ENCODE measurements at places on chromosomes 1 and 21.

DNA sequence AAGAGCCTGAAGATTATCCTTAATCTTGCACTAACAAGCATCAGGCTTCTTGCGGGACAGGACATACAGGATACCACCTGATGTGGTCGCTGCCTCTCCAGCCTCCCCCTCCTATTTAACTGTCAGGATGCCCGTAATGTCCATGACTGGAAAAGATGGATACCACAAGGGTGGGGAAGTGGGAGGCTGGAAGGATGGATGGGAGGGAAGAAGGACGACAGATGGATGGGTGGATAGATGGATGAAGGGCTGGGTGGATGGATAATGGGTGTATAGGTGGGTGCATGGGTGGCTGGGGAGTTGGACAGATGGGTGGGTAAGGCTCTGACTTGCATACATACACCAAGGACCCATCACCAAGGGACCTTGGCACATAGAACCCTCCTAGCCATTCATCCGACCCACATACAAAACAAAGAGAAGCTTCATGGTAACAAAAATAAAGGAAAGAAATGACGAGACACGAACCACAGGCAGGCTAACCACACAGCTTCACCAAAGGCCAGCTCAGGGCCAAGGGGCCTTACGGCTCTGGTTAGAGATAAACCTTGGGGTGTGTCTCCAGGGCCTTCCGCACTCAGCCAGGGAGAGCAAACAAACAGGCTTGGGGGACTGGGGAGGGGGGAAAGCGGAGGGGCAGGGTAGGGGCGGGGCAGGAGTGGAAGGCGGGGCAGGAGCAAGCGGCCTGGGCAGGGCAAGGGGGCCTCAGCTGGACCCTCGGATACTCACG lies 50.5 kb downstream of the HSPG2 start:
- DNase-seq, result no peak

- no peak for DNase-seq
Observed at GRCh38 chr1:185694081-185694480, 40.1 kb upstream of the HMCN1 start.

GRCh38 chr1:150151291-150152181 lies 1.8 kb downstream of the PLEKHO1 start:
- no peak for DNase-seq

- no peak for DNase-seq
Observed at GRCh38 chr1:149916898-149917252, 769 bp downstream of the SV2A start.

DNA sequence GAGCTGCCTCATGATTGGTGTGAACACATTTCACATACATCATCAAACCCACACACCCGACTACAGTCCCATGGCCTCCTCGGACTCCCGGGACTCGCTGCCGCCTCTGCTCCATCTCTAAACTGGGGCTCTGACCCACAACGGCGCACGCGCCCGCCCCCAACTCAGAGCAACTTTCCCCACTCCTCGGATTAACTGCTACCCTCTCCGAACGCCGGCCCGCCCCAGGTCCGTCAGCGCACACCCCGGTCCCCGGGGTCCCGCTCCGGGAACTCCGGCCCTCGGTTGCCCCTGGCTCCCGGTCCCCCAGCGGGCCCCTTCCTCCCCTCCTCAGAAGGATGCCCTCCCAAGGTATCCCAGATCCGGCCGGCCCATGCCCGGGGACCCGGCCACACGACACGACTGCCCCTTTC lies 740 bp downstream of the DSTYK start:
- DNase-seq, result no peak

GRCh38 chr1:32464716-32465577 lies at the start of gene ZBTB8B:
Gene ZBTB8B, plus strand, starts transcription at chr1:32465072. Its CDS starts 5,553 bp downstream, at chr1:32470625.
- no peak for DNase-seq

- DNase-seq, result no peak
Observed at GRCh38 chr1:239951511-239952140, 140.1 kb upstream of the FMN2 start.

DNA sequence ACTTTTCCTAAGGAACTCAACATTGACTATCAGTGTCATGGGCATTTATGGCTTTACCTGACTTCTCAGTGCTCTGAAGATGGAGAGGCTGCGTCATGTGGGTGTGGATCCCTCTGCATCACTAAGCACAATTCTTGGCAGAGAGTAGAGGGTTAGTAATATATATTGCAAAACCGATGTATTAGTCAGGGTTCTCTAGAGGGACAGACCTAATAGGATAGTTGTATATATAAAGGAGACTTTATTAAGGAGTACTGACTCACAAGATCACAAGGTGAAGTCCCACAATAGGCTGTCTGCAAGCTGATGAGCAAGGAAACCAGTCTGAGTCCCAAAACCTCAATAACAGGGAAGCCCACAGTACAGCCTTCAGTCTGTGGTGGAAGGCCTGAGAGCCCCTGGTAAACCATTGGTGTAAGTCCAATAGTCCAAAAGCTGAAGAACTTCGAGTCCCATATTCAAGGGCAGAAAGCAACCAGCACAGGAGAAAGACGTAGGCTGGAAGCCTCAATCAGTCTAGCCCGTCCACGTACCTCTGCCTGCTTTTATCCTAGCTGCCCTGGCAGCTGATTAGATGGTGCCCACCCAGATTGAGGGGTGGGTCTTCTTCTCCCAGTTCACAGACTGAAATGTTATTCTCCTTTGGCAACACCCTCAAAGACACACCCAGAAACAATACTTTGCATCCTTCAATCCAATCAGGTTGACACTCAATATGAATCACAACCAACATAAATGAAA lies 159.7 kb upstream of the NRIP1 start:
- DNase-seq, result no peak

DNA sequence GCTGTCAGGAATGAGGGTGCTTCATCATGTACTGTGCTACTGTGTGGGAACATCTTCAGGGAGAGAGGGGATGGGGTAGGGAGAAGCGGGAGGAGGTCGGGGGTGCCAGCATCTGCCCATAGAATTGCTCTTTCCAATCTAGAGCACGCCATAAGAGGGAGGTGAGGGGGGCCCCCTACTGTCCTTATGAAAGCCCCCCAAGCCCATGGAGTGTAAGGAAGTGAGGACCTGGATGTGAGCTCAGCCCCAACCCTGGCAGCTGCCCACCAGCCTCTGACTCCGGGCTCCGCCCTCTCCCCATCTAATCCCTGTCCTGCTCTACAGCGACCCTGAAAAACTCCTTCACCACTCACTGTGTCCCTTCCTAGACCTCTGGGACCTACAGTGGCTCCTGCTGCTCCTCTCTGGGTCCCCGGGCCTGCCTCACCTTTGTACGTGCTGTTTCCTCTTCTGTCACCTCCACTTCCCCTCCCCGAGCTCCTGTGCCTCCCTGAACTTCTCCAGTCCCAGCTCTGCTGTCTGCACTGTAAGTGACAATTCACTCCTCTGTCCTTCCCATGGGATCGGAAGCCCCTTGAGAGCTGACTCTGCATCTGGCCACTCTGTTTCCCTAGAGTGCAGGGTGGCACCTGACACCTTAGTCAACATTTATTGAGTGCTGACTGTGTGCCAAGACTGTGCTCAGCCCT lies 269.4 kb downstream of the PTPRU start:
- DNase-seq, result no peak

DNA sequence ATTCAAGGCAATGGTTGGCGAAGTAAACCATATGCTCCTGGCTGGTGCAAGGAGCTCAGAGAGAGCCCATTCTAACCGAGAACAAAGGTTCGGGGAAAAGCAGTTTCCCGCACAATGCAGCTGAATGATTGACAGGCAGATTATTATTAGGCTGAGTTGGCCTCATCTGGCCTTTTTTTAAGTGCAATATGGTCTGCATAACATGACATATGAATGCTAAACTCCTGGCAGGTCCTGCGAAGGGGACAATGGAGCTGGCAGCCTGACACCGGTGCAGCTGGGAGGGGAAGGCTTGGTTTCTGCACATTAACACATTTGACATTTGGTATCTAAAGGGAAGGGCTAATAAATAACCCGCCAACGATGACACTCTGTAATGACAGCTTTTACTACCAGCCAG lies 92.0 kb downstream of the MIS18A start:
- DNase-seq, result no peak

- no peak for DNase-seq
Observed at GRCh38 chr1:25990251-25990650, 7.6 kb downstream of the PAFAH2 start.

DNA sequence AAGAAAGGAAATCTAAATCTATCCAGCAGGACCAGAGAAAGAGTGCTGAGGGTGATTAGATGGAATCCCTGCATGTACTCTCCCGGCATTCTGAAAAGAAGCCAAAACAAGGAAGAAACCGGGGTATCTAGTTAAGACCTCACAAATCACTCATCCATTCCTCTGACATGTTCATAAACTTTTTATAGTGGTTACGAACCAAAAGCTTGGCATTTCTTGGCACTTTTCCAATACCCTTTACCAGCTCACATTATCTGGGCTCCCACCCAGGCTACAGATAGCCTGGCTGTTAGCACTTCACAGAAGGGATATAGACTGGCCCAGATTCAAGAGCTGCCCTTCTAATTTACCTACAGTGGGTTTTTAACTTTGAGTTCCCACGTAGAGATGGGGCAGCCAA lies 1.8 kb upstream of the C1orf74 start:
- DNase-seq, result no peak

DNA sequence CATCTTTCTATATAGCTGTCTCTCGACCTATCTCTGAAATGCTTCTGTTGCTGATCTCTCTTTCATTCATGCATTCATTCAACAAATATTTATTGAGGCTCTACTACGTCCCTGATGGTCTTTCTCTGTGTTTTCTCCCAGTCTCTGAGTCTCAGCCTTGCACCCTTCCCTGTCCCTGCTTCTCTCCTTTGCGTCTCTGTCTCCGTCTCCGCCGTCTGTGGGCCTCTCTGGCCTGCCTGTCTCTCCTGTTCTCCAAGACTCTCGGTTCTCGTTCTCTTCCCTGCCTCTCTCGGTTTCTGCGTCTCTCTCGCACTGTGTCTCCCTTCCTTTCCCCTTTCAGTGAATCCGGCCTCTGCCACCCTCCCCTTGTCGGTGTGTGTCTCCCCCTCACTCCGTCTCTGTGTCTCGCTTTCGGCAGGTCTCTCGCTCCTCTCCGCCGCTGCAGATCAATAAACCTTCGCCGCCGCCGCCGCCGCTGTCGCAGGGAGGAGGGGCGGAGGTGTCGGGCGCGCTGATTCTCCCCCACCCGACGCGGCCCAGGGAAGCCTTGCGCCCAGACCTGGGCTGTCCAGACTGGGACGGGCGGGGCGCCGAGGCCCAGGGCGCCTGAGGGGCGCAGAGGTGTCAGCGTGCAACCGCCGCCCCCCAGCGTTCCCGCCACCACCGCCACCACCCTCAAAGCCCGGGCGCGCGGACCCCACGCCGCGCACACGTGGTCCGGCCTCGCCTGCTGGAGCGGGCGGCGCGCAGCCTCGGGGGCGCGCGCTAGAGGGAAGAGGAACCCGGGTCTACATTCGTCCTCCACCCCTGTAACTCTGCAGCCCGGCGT lies 3.0 kb downstream of the EFNA3 start:
- DNase-seq, result no peak

Data from esophagus squamous epithelium (tissue), 5 donors.